ENCODE measurements at places on chromosomes 6 and 20. TPM values are rescaled to one million over a fixed set of nuclear protein-coding genes. Genes with fewer than 3 reads are reported as not detected.

DEF6 gene
- total RNA-seq, result 3.5 TPM

GRCh38 chr20:16051968-16052367 lies 521.3 kb downstream of the KIF16B start:
- no peak for DNase-seq

DNA sequence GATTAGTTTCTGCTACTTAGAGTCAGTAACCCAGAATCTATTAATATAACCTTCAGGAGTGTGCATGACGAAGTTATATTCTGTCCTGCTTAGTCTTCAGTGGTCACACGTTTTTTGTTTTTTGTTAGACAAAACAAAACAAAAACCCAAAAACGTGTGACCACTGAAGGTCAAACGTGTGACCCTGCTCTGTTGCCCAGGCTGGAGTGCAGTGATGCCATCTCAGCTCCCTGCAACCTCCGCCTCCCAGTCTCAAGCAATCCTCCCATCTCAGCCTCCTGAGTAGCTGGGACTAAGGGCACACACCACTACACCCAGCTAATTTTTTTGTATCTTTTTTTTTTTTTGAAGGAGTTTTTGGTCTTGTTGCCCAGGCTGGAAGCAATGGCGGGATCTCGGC lies 142.4 kb downstream of the BCAS1 start:
- no peak for DNase-seq

DEK gene
- 222 TPM for total RNA-seq

DNA sequence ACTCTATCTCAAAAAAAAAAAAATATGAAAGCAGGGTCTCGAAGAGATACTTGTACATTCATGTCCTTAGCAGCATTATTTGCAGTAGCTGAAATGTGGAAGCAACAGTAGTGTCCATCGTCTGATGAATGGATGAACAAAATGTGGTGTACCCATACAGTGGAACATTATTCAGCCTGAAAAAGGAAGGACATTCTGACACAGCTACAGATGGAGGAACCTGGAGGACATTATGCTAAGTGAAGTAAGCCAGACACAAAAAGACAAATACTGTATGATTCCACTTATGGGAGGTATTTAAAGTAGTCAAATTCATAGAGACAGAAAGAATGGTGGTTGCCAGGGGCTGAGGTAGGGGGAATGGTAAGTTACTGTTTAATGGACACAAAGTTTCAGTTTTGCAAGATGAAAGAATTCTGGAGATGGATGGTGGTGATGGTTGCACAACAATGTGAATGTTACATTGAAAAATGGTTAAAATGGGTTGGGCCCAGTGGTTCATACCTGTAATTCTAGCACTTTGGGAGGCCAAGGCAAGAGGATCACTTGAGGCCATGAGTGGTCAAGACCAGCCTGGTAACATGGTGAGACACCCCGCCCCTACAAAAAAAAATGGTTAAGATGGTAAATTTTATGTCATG lies 11.8 kb upstream of the TULP1 start:
- no peak for DNase-seq

DNA sequence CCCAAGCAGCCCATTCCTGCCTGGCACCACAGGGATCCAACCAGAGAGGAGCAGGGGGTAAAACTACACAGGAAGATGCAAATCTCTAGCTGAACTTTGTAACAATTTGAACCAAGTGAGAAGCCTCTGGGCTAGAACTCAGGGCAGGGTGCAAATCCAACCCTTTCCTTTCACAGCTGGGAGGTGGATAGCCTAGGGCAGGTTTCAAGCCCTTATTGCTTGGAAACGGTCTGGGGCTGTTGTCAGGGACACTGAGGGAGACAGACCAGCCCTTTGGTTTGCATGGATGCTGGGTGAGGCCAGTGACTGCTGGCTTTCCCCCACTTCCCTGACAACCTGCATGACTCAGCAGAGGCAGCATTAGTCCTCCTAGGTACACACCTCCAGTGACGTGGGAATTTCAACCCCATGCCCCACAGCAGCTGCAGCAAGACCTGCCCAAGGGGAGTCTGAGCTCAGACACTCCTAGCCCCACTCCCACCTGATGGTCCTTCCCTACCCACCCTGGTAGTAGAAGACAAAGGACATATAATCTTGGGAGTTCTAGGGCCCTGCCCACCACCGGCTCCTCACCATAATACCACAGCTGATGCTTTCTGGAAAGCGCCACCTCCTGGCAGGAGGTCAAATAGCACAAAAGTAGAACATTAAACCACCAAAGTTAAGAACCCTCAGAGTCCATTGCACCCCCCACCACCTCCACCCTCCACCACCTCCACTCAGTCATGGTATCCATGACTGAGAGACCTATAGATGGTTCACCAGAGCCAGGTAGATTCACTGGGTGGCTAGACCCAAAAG lies 797.7 kb upstream of the MAN1A1 start:
- no peak for DNase-seq

DNA sequence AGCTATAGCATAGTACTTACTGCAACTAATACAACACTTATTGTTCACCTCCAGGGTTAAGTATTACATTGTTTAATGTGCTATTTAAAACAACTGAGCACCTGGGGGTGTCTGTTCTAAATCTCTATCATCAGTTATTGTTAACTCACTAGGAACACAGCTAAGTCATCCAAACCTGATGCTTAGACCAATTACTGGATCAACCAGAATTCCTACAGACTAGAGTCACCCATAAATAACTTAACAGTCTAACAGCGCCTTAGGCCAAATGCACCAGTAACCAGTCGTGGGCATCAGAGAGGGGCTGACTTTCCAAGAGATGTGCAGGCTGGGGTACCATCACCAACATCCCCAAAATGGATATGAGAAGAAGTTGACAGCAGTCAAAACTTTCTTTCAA lies 110.7 kb downstream of the ADTRP start:
- DNase-seq, result no peak

DNA sequence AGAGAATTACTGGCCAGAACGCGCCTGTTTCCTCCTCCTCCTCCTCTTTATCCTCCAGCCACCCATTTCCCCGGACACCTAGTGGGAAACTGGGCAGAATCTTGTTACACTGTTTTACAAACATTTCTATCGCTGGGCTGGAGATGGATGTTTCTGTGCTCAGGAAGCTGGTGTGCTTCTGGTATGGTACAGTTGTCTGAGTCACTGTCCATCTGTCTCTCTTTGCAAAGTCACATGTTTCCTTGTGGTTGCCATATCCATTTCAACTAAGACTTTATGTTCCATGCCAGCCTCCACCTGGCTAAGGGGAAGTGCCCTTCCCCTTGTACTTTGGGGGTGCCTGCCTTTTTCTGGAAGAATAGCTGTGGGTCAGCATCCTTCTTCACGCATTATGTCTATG lies 52.9 kb upstream of the SLC22A16 start:
- no peak for DNase-seq

- peak; percentile 84 for DNase-seq
Measured at GRCh38 chr6:166598441-166599138, 12.1 kb upstream of the RAMACL start.

- no peak for DNase-seq
Measured at GRCh38 chr6:167953551-167953950, 43.9 kb upstream of the KIF25 start.

GRCh38 chr6:8402546-8402945 lies 32.8 kb downstream of the SLC35B3 start:
- no peak for DNase-seq

TRPC4AP gene
- 61.8 TPM for total RNA-seq

GJA10 gene
- not detected for total RNA-seq

GRCh38 chr6:126388104-126388598 lies 48.2 kb downstream of the CENPW start:
- DNase-seq, result no peak

SNTA1 gene
- total RNA-seq, result 34.6 TPM

KCNQ5 gene
- 2.1 TPM for total RNA-seq

DNA sequence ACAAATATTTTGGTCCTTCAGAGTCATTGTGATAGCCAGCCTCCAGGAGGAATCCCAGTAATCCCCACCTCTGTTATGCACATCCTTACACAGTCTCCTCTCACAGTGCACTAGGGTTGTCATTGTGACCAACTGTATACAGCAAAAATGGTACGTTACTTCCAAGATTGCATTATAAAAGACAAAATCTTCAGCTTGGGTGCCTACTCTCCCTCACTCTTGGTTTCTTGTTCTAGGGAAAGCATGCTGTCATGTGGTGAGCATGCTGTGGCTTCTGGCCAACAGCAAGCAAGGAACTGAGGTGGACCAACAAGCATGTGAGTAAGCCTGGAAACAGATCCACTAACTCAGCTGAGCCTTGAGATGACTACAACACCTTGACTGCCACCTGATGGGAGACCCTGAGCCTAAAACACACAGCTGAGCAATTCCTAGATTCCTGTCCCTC lies 130.1 kb upstream of the DST start:
- peak; percentile 78 for DNase-seq

GRCh38 chr6:155117256-155117655 lies 122.1 kb downstream of the TIAM2 start:
- DNase-seq, result no peak

GRCh38 chr6:24929242-24929641 lies 6.5 kb downstream of the RIPOR2 start:
- DNase-seq, result no peak

DNA sequence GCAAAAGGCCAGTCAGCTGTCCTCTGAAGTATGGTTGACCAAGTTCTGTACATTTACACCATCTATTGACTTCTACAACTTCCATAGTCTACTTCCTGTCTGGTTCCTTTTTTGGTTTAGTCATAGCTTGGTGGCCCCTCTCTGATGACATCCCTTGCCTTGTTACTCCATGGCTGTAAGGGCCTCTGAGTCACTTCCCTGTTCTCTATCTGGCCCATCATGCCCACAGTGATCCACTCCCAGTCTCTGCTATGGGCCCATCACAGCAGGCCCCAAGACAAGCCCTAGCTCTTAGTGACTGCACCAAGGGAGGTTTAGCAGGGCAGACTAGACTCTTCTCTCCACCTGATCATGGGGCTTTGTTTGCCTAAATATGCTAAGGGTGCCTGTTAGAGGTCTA lies 441.6 kb downstream of the HACE1 start:
- DNase-seq, result no peak

ZNF165 gene
- 0.28 TPM for total RNA-seq

- DNase-seq, result no peak
Measured at GRCh38 chr20:1800777-1801176, 94.4 kb upstream of the SIRPA start.
